Fibroblast of the aortic adventitia (primary cell): ENCODE measurements at places on chromosomes 11 and 22. TPM values are rescaled to one million over a fixed set of nuclear protein-coding genes. Genes with fewer than 3 reads are reported as not detected.

The MS4A15 gene
- total RNA-seq, result not detected in 2 replicates

The SLC37A2 gene
- 0.08 and 0.63 TPM in 2 replicates for total RNA-seq

The UCP3 gene
- total RNA-seq, result 0.54 TPM in 1 of 2 replicates, not detected in the other

The PKP3 gene
- 1.3 and 5.6 TPM in 2 replicates for total RNA-seq

The PDE2A gene
- total RNA-seq, result 0.41 TPM in 1 of 2 replicates, not detected in the other

The TMPRSS6 gene
- not detected in 2 replicates for total RNA-seq

The HPX gene
- 1.2 TPM in 1 of 2 replicates, not detected in the other for total RNA-seq
